Activated T-cell treated with anti-CD3 and anti-CD28 coated beads, Interleukin-2, amount 50 U/mL, for 1 hour (primary cell): ENCODE measurements at places on chromosomes 6 and 20.

GRCh38 chr6:66825539-66825938 lies 1118.5 kb upstream of the EYS start:
- DNase-seq: no peak

GRCh38 chr6:14790976-14791375 lies 454.9 kb upstream of the JARID2 start:
- no peak for DNase-seq

GRCh38 chr20:63882257-63883200 lies 12.4 kb upstream of the DNAJC5 start:
- DNase-seq: no peak

- DNase-seq: no peak
These were observed 48.6 kb downstream of the TOX2 start for GRCh38 chr20:43963233-43963632.

DNA sequence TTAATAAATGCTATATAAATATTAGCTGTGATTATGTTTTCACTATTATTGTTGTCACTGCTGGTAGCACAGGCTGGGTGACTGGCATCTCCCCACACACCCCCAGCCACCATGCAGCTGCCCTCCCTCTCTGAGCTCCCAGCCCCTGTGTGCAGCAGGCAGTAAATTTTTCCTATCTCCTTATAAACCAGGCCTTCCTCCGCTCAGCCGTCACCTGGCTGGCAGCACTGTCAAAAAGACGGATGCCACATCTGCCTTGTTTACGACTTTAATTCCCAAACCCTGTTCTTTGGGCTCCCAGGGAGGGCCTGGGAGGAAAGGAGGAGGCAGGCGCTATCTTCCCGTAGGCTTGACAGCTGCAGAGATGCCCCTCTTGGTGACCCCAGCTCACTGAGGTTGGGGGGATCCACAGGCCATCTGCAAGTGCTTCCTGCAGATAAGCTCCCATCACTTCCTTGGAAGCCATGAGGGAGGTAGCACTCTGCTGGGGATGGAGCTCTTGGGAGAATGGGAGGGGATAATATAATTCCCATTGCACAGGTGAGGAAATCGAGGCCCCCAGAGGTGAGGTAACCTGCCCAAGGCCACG lies 94.5 kb downstream of the GRM4 start:
- DNase-seq: no peak

DNA sequence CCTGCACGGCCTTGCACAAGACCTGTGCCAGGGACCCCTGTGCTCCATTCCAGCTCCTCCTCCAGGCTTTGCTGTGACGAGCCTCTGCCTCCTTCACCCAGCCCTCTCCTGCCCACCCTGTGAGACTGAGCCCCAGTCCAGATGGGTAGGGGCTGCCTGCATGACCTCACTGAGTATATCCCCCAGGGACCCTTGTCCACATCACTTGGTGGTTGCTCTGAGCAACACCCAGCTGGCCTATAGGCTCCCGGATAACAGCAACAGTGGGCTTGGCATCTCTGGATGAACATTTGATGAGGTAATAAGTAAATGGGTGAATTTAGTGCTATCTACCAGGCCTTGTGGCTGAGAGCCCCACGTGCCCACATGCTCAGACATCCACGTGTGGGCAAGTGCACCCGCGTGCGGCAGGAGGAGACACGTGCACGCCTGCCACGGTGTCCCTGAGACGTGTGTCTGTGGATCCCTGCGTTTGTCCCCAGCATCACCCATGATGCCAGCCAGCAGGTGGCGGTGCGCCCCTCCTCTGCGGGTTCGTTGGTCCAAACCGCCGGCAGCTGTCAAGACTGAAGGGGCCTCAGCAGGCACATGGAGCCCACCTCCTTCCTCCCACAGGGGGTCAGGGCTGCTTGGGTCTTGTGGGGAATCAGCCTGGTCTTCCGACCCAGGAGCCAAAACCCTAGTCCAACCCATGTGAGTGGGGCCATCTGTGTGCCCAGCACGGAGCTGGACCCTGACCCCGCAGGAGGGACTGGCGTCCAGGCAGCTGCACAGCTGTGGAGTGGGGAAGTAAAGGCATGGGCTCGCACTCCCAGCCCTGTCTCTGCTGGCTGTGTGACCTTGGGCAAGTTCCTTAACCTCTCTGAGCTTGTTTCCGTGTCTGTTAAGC lies 45.9 kb downstream of the FGD2 start:
- DNase-seq: peak; percentile 92

- DNase-seq: no peak
These were observed 279.6 kb downstream of the ADGB start for GRCh38 chr6:146878168-146878951.

- DNase-seq: peak; percentile 50
These were observed 18.8 kb upstream of the BTN3A3 start for GRCh38 chr6:26421259-26422144.

GRCh38 chr6:39269961-39270360 lies 40.7 kb upstream of the KCNK5 start:
- DNase-seq: no peak
